SIG-M5 (cell line): ENCODE measurements at places on chromosomes 16 and 17.

DNA sequence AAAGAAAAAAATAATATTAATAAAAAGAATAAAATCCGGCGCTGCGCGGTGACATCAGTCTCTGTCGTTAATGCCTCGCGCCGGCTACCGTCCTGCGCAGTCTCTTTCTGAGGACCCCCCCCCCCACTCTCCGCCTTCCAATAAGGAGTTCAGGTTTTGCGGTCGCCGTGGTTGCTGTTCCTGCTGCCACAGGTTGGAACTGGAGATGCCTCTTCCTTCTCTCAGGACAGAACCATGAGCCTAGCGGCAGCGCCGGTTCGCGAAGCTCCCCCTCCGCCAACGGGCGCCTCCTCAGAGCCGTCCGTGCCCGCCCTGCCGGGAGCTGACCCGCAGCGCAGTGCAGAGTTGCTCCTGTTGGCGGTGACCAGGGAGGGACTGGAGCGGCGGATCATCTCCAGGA is 2093.4 kb downstream of the TP53TG3F start:
- DNase-seq, result no peak

DNA sequence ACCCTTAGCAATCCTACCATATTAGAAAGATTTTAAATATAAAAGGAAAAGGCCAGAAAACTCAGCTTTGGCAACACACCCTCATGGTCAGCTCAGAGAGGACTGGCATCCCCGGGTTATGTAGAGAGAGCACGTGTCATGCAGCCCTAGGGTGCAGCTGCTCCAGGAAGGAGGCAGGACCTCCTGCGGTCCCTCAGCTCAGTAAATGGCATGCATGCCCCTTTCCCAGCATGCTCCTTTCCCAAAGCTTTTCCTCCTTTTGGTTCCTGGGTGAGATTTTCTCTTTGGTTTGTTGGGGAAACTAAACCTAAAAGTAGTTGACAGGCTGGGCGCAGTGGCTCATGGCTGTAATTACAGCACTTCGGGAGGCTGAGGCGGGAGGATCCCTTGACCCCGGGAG is 3.9 kb downstream of the GAN start:
- no peak for DNase-seq

GRCh38 chr17:47210779-47211178 is 1.6 kb downstream of the MYL4 start:
- DNase-seq, result no peak

DNA sequence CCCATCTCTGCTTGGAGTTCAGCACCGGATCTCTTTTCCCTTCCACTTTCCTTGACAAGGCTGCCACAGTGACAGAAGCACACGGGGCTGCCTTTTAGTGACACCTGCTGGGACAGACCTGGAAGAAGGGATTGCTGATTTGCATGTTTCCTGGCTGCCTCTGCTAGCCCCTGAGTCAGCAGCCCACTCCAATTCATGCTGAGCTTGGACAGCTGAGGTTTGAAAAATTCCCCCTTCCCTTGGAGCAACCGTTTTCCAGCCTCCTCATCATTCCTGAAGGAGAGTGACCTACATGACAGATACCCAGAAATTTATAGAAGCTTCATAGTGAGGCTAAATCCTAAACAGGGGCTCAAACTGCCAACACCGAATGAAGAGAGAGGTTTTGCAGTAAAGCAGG is 18.8 kb upstream of the RBL2 start:
- DNase-seq, result no peak

DNA sequence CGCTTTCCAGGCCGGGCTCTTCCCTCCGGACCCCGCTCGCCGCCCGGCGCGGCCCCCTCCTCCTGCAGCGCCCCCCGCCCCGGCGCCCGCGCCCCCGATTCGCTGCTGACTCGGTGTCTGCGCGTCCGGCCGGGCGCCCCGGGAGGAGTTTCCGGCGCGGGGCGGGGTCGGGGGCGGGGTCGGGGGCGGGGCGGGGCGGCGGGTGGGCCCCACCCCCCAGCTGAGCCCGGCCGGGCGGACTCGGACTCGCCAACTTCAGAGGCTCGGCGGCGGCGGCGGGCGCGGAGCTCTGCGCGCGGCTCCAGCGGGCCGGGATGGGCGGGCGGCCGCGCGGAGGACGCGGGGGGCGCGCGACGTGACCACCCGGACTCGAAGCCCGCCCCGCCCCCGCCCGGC is at the start of gene METRNL:
Gene METRNL (plus strand): TSS at position 258 of the 396 bp plus-strand sequence. CDS start 207 bp downstream, outside the sequence.
- DNase-seq, result no peak

GRCh38 chr17:34434052-34434451 is 71.0 kb upstream of the CCL1 start:
- DNase-seq, result no peak

- DNase-seq, result no peak
Measured at GRCh38 chr17:44191941-44192496, 5.2 kb downstream of the TMUB2 start.

DNA sequence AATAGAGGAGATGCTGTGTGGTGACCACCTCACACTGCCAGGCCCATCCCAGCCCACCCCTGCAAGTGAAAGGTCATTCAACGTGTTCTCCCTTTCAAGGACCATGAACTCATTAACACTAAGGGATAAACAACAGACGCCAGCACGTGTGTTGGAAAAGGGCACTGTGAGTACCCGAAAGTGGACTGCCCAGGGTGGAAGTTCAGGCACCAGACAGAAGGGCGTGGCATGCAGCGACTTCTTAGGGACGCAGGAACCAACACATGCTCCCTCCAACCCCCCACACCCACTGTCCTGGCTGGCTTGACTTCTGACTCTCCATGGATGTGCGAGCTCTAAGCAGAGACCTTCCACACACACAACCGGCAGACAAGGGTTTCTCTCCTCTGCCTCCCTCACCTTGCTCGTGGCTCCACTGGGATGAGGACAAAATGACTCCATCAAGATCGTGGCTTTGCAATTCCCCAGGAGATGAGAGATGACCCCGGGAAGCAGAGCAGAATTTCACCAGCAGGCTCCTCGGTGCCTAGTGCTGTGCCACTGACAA is 11.0 kb downstream of the UBALD1 start:
- no peak for DNase-seq

DNA sequence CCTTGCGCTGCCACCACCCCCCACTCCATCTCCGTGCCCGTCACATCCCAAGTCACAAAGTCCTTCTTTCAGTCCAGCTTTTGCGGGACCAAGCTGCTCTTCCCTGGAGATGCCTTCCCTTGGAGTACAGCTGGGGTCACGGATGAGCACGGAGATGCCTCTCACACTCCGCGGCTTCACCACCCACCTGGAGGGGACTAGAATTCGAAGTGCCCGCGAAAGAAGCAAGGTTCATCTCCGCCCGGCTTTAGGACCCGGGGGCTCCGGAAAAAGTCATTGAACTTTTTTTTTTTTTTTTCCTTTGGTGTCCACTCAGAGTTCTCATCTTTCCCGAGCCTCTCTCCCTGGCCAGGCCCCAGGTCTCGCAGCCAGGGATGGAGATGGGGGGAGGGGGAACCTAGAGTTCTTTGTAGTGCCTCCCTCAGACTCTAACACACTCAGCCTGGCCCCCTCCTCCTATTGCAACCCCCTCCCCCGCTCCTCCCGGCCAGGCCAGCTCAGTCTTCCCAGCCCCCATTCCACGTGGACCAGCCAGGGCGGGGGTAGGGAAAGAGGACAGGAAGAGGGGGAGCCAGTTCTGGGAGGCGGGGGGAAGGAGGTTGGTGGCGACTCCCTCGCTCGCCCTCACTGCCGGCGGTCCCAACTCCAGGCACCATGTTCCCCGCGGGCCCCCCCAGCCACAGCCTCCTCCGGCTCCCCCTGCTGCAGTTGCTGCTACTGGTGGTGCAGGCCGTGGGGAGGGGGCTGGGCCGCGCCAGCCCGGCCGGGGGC is at the start of gene FKBP10:
Gene FKBP10 (plus strand): TSS at position 624 of the 771 bp plus-strand sequence. CDS start 31 bp downstream, at position 655.
- no peak for DNase-seq

- DNase-seq, result no peak
Measured at GRCh38 chr17:72711521-72712310, 380.8 kb downstream of the SLC39A11 start.

- no peak for DNase-seq
Measured at GRCh38 chr17:79866791-79867518, 27.7 kb upstream of the CBX4 start.

DNA sequence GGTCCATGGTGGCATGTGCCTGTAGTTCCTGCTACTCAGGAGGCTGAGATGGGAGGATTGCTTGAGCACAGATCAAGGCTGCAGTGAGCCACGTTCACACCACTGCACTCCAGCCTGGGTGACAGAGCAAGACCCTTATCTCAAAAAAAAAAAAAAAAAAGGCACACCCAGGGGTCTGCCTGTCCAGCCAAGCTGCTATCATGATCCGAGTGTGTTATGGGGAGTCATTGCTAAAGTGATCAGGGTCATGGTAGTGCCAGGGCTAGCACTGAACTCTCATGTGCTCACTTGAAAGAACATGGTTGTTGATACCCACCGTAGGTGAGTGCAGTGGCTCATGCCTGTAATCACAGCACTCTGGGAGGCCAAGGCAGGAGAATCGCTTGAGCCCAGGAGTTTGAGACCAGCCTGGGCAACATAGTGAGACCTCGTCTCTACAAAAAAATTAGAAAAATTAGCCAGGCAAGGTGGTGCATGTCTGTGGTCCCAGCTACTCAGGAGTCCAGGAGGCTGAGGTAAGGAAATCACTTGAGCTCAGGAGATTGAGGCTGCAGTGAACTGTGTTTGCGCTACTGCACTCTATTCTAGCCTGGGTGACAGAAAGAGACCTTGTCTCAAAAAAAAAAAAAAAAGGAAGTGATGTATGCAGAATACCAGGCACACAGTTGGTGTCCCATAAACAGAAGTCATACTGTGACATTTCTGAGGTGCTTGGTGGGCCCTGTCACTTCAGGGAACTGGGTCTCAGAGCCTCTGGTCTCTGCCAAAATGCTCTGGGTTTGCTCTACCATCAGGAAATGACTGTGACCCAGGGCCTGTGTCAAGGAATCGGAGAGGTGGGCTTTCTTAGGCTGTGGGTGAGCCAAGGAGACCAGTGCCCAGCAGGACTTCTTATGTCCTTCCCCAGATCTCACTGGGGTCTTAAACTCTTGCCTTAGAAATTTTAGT is 2.2 kb downstream of the PRM1 start:
- no peak for DNase-seq

GRCh38 chr17:66605541-66605940 is 229.4 kb upstream of the CACNG5 start:
- no peak for DNase-seq

DNA sequence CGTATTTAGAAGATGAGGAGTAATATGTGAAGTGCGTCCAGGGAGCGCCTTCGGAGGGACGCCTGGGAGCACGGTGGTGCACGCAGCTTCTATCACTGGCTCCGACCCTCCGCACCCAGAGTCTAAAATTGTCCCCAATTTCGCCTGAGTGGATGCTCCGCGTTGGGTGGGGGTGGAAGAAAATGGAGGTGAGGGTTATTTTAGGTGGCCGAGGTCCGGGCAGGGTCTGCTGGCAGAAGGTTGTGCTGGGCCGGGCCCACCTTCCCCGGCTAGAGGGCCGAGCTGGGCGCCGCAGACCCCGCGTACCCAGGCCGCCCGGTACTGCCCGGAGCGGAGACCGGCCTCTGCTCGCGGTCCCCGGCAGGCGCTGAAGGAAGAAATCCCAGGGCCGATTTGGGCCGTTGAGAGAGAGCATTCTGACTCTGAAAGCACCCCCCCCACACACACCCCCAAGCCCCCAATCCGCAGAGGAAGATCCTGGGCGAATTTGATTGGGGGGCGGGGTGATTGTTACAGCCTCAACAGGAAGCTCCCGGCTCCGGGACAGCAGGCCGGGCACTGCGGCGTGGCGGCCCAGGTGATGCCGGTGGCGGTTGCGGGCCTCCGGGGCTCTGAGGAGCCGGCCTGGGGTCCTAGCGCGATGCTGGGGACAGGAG is 3.0 kb downstream of the BAHCC1 start:
- no peak for DNase-seq

DNA sequence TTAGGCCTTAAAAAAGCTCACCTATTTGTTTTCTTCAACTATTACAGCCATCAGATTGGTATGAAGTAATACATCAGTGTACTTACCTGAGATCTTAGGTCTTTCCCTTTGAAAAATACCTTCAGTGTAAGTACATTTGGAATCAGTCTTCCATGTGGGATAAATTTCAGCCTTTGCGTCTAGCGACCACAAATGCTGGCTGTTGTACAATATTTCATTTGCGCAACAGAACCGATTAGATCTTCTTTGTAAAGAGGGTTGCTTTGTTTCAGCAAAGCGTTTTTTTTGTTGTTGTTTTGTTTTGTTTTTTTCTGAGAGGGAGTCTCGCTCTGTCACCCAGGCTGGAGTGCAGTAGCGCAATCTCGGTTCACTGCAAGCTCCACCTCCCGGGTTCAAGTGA is 394.0 kb downstream of the CPPED1 start:
- no peak for DNase-seq

DNA sequence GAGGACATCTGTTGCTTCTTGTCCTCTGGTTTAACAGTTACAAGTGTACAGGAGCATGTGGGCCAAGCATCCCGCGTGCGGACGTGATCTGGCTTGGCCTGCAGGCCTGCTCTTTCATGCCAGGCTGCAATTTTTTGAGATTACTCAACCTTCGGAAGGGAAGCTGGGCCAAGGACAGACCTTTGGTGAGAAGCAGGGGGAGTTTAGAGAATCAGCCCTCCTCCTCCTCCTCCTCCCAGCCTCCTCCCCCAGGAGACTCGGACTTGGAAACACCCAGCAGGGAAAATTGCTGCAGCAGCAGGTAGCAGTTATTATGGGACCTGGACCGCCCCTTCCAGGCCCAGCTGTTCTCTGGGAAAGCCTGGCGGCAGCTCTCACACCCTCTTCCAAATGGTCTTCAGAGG is 5.1 kb upstream of the KLHL36 start:
- no peak for DNase-seq

DNA sequence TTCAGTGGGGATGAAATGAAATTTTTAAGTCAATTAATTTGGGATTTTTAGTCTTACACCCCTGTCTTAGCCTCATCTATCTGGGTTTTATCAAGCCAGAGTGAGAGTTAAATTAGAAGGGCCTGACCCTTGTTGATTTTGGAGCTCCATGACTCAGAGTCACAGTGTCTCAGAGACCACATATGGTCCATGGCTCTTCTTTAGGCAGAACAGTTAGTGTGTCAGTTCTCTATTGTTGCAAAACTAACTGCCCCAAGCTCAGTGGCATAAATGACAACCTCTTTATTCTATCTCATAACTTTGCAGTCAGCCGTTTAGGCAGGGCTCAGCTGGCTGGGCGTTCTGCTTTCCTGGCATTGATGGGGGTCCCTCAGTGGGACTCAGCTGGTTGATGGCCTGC is 44.7 kb downstream of the IRF8 start:
- no peak for DNase-seq

GRCh38 chr16:49345829-49346228 is 27.8 kb upstream of the C16orf78 start:
- DNase-seq, result no peak

GRCh38 chr16:56615353-56615752 is 7.0 kb downstream of the MT2A start:
- no peak for DNase-seq

GRCh38 chr16:81946206-81946605 is 65.1 kb downstream of the SDR42E1 start:
- no peak for DNase-seq

- no peak for DNase-seq
Measured at GRCh38 chr16:67713647-67714273, 5.4 kb downstream of the GFOD2 start.
